ENCODE measurements at places on chromosomes 4 and X.

- H3K4me3 ChIP-seq: peak overlapping the region; percentile 40
- H3K36me3 ChIP-seq: peaks cover 33% of the 10 kb centered on the region
- DNase-seq: peak; percentile 76
- peak overlapping the region; percentile 82 for H3K27ac ChIP-seq
- H3K4me1 ChIP-seq: peaks cover 69% of the 10 kb centered on the region
Observed at GRCh38 chr4:148052448-148052847, 320.6 kb downstream of the ARHGAP10 start.

DNA sequence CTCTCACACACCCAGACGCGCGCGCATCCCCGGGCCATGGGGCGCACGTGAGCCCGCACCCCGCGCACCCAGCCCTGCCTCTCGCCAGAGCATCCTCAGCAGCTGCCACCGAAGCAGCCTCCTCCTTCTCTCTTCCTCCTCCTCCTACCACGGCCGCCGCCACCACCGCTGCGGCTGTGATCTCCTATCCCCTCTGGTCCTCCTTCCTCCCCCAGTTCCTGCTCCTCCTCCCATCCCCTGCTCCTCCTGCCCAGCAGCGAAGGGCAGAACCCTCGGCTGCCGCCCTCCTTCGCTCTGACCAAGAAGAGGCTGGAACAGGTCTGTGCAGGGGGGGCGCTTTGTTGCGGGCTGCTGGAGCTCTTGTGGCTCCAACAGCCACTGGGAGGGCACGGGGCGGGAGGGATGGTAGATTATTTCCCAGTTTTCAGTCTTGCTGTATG, 148.7 kb upstream of the CHRDL1 start:
- H3K36me3 ChIP-seq: no peaks in the 10 kb centered on the region
- no peak overlapping the region for H3K4me3 ChIP-seq
- H3K4me1 ChIP-seq: no peaks in the 10 kb centered on the region
- no peak overlapping the region for H3K27ac ChIP-seq
- H3K27me3 ChIP-seq: peaks cover 20% of the 10 kb centered on the region

DNA sequence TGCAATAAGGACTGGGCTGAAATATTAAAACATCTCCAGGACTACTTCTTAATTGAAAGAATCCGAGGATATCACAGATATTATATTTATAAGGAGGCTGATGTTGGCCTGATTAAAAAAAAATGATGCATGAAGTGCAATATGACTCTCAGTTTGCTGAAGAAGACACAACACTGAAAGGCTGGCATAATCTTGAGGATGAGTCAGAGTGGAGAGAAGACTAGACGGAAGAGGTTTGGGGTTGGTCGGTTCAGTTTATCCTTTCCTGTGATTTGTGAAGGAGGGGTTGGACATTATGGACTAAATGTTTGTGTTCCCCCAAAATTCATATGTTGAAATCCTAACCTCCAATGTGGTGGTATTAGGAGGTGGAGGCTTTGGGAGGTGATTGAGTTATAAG, 170.3 kb downstream of the CORIN start:
- H3K27ac ChIP-seq: no peak overlapping the region
- H3K27me3 ChIP-seq: peaks cover 18% of the 10 kb centered on the region
- no peak for DNase-seq
- no peaks in the 10 kb centered on the region for H3K4me1 ChIP-seq

DNA sequence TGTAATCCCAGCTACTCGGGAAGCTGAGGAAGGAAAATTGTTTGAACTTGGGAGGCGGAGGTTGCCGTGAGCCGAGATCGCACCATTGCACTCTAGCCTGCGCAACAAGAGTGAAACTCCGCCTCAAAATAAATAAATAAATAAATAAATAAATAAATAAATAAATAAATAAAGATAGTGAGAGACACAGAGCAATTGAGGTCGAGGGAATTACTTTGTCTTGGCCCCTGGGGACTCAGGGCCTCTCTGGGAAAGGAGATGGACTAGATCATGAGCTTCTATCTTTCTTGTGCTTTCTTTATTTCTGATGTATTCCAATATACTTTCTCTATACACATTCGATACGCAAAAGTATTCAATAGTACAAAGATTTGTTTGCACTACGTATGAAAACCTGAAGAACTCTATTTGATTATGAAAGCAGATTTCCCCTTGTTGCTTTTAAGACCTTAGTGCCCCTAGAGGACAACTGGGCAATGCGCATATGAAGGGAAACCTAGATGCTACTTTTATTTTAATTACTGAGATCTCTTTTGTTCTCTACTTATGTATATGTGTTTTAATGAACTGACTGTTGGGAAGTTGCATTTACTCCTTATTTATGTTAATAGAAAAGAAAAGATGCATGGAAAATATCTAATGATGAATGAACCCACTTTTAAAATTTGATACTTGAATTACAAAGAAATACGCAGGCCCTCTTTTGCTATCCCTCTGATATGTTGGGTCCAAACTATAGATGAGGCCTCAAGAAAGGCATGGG, 12.8 kb upstream of the ELOVL6 start:
- peak; percentile 45 for DNase-seq
- H3K36me3 ChIP-seq: no peaks in the 10 kb centered on the region
- H3K27me3 ChIP-seq: peaks cover 7% of the 10 kb centered on the region
- H3K27ac ChIP-seq: no peak overlapping the region

- H3K36me3 ChIP-seq: no peaks in the 10 kb centered on the region
- H3K4me3 ChIP-seq: no peak overlapping the region
Observed at GRCh38 chr4:56531823-56532222, 26.2 kb downstream of the ARL9 start.

GRCh38 chr4:3470244-3471097, 7.4 kb downstream of the DOK7 start:
- H3K27ac ChIP-seq: no peak overlapping the region
- no peaks in the 10 kb centered on the region for H3K27me3 ChIP-seq
- H3K36me3 ChIP-seq: no peaks in the 10 kb centered on the region
- H3K4me1 ChIP-seq: no peaks in the 10 kb centered on the region
- DNase-seq: no peak
- H3K4me3 ChIP-seq: no peak overlapping the region

GRCh38 chrX:75957107-75957610, 172.1 kb upstream of the MAGEE2 start:
- no peaks in the 10 kb centered on the region for H3K36me3 ChIP-seq
- H3K27ac ChIP-seq: no peak overlapping the region
- DNase-seq: no peak
- no peaks in the 10 kb centered on the region for H3K27me3 ChIP-seq
- no peak overlapping the region for H3K4me3 ChIP-seq
- H3K4me1 ChIP-seq: no peaks in the 10 kb centered on the region

DNA sequence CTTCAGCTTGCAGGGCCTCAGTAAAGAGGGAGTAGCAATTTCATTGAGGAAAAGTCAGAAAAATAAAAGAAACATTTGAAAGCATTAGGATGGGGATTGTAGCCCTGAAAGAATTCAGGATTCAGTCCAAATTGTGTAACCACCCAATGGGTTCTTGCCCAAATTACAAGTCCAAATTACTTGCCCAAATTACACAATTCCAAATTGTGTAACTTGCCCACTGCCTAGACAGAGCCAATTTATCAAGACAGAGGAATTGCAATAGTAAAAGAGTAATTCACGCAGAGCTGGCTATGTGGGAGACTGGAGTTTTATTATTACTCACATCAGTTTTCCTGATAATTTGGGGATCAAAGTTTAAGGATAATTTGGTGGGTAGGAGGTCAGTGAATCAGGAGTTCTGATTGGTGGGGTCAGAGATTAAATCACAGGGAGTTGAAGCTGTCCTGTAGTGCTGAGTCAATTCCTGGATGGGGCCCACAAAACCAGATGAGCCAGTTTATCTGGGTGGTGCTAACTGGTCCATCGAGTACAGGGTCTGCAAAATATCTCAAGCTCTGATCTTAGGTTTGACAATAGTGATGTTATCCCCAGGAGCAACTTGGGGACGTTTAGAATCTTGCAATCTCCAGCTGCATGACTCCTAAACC, 18.1 kb upstream of the PAGE5 start:
- H3K27me3 ChIP-seq: no peaks in the 10 kb centered on the region
- H3K27ac ChIP-seq: no peak overlapping the region
- H3K4me3 ChIP-seq: no peak overlapping the region
- no peak for DNase-seq

DNA sequence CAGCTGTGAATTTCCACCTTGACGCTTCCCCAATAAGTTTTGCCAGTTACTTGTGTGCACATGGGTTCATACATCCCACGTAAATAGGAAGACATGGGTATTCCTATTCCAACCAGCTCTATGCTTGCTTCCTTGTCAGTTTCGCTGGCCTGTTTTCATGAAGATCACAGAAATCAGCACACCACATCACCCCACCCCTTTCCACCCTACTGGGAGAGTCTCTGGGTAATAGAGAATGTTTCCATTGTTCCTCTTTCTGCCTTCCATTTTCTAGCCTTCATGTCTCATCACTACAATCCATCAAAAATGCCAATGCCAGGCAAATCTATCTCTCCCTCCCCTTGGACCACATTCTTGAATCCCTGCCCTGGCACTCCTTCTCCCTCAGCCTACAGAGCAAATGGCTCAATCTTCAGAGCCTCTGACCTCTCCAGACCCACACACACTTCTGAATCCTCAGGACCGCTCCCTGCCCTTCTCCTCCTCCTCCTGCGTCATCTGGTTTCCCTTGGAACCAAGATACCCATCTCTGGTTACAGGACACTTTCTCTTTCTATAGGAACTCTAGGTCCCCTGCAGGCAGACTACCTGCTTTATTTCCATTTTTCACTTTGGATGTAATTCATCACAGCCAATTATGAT, 323.3 kb downstream of the DHX15 start:
- no peaks in the 10 kb centered on the region for H3K27me3 ChIP-seq
- no peak for DNase-seq
- no peaks in the 10 kb centered on the region for H3K36me3 ChIP-seq
- no peak overlapping the region for H3K27ac ChIP-seq
- H3K4me3 ChIP-seq: no peak overlapping the region

DNA sequence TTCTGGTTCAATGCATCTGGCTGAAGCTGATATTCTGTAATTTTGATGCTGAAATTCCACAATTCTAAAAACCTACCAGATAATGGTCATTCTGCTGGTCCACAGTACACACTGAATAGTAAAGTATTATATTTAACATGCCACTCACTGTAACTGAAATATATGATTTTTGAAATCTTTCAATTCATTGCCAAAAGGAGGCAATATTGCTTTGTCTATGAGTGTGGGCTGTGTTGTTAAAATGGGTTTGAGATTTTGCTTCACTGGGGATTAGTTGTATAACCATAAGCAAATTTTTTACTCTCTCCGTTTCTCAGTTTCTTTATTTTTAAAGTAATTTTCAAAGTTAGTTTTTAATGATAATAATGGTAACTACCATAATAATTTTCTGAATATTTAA, 1404.1 kb upstream of the IGFBP7 start:
- no peaks in the 10 kb centered on the region for H3K4me1 ChIP-seq
- no peak overlapping the region for H3K27ac ChIP-seq
- no peak for DNase-seq
- H3K27me3 ChIP-seq: no peaks in the 10 kb centered on the region

DNA sequence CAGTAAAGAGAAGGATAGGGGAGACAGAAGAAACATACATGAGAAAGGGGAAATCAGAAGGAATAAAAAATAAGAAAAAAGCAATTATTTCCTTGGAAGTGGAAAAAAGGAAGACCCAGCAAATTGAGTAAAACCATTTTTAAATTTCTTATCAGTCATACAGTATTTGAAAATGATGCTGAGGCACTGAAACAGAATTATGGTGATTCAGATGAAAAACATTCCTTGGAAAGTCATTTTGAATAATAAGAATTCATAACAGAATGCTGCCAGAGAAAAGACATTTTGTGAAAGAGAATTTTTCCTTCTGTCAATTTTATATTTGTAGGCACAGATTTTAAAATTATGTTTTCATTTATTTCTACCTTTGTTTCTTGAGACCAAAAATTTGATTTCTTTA, 895.5 kb upstream of the EPHA5 start:
- H3K4me1 ChIP-seq: no peaks in the 10 kb centered on the region
- H3K36me3 ChIP-seq: no peaks in the 10 kb centered on the region
- H3K27ac ChIP-seq: no peak overlapping the region
- H3K27me3 ChIP-seq: no peaks in the 10 kb centered on the region

- H3K27me3 ChIP-seq: no peaks in the 10 kb centered on the region
- H3K27ac ChIP-seq: no peak overlapping the region
Observed at GRCh38 chr4:101556842-101557241, 209.5 kb upstream of the PPP3CA start.

- no peak overlapping the region for H3K27ac ChIP-seq
- no peaks in the 10 kb centered on the region for H3K36me3 ChIP-seq
- peak overlapping the region; percentile 73 for H3K4me3 ChIP-seq
- H3K4me1 ChIP-seq: peaks cover 22% of the 10 kb centered on the region
- no peak for DNase-seq
- H3K27me3 ChIP-seq: peaks cover 78% of the 10 kb centered on the region
Observed at GRCh38 chr4:121071640-121072223, 603 bp downstream of the NDNF start.

- no peaks in the 10 kb centered on the region for H3K4me1 ChIP-seq
- peaks cover 28% of the 10 kb centered on the region for H3K36me3 ChIP-seq
- no peak overlapping the region for H3K27ac ChIP-seq
- DNase-seq: no peak
- no peak overlapping the region for H3K4me3 ChIP-seq
Observed at GRCh38 chr4:47899639-47900038, 14.7 kb downstream of the NFXL1 start.

- no peaks in the 10 kb centered on the region for H3K27me3 ChIP-seq
- peaks cover 76% of the 10 kb centered on the region for H3K36me3 ChIP-seq
- H3K4me1 ChIP-seq: peaks cover 54% of the 10 kb centered on the region
- no peak overlapping the region for H3K4me3 ChIP-seq
- no peak for DNase-seq
- peak overlapping the region; percentile 46 for H3K27ac ChIP-seq
Observed at GRCh38 chrX:1486177-1486576, 33.5 kb upstream of the ASMTL start.

DNA sequence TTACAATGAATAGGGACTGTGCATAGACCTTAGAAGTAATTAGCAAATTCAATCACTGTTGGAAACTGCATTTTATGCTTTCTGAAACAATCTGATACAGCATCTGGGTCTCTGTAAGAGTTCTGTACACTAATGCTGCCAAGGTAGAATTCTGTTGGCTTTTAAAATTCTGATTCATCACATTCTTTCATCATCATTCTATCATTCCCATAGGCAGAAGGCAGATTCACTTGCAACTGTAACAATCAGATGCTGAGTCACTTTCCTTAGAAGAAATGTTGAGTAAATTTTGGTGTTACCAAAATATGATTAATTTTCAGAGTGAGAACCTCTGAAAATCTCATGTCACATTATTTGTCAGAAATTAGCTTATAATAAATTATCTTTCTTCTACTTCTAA, 267.2 kb downstream of the MAPK10 start:
- H3K36me3 ChIP-seq: no peaks in the 10 kb centered on the region
- no peak for DNase-seq
- no peak overlapping the region for H3K4me3 ChIP-seq
- H3K27ac ChIP-seq: no peak overlapping the region
- no peaks in the 10 kb centered on the region for H3K4me1 ChIP-seq

DNA sequence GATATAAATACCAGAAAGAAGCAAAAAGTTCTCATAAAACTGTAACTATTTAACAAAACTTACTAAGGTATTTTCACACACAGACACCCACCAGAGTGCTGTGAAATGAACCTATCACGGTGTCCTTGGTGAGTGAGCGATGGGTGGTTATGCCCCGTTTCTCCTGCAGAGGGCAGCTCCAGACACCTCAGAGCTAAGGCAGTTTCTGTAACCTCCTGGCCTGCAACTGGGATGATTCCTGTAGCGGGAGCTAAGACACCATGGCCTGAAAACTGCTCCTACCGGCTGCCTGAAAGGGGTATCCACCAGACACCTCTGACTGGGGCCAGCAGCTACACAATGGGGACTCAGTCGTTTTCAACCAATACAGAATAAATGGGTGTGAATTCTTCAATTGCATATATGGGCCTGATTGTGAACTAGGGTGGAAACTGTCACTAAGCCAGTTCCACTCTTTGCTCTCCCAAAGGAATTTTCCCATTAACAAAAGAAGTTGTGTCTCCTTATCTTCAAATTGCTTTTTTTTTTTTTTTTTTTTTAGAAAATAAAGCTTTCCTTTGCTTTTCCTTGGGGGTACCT, 2375.8 kb upstream of the TENM3 start:
- no peaks in the 10 kb centered on the region for H3K4me1 ChIP-seq
- DNase-seq: peak; percentile 6
- no peak overlapping the region for H3K27ac ChIP-seq
- H3K36me3 ChIP-seq: no peaks in the 10 kb centered on the region
